ENCODE measurements at places on chromosomes 3 and 15. TPM values are rescaled to one million over a fixed set of nuclear protein-coding genes. Genes with fewer than 3 reads are reported as not detected.
A peak's percentile ranks its signal among the peaks of the same experiment; 100 is the strongest.

DNA sequence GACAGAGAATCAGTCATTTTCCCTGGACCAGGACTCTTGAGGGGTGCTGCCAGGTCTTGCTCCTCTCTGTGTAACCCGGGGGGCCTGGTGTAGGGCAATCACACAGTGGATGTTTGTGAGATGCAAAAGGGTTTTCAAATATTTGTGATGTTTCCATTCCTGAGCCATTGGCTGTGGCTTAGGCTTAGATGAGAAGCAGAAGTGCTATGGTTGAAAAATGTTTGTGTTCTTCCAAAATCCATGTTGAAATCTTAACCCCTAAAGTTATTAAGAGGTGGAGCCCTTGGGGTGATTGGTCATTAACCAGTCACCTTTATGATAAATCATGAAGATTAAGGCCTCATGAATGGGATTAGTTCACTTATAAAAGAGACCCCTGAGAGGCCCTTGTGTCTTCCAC, 36.5 kb downstream of the CORO2B start:
- H3K4me1 ChIP-seq, result no peaks in the 10 kb centered on the region
- no peaks in the 10 kb centered on the region for H3K36me3 ChIP-seq
- H3K27me3 ChIP-seq, result peaks cover 6% of the 10 kb centered on the region
- H3K27ac ChIP-seq, result no peak overlapping the region

DNA sequence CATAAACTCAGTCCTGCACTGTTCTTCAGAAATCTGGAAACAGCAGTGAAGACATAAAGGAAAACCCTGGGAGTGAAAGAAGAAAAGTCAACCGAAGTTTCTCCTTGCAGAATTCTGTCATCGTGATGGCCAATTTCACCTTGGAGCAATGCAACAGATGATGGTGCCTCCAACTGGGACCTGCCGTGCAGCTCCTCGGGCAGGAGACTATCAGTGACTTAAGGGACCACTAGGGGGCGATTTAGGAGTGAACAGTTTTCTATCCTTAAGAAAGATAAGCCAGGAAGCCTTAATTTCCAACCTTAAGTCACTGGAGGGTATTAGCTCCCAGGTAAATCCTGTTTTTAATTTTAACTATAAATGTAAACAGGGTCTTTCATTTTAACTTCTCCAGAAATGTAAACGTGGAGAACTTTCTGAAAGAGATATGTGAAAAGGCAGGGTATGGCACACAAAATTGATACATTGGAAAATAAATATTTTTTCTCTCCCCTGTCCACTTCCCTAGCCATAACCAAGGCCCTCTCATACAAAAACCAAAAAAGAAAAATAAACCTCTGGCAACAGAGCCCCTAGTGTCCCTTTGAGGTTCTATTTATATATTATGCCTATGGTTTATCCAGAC, 116.3 kb downstream of the PDZRN3 start:
- DNase-seq, result peak; percentile 44
- H3K27me3 ChIP-seq, result peaks cover 13% of the 10 kb centered on the region
- no peak overlapping the region for H3K27ac ChIP-seq
- no peaks in the 10 kb centered on the region for H3K4me1 ChIP-seq
- no peaks in the 10 kb centered on the region for H3K36me3 ChIP-seq
- H3K4me3 ChIP-seq, result no peak overlapping the region

GRCh38 chr3:23797491-23797890, 8.3 kb upstream of the UBE2E1 start:
- peak; percentile 22 for DNase-seq
- H3K4me3 ChIP-seq, result no peak overlapping the region
- peaks cover 6% of the 10 kb centered on the region for H3K27me3 ChIP-seq
- H3K36me3 ChIP-seq, result no peaks in the 10 kb centered on the region
- H3K4me1 ChIP-seq, result peaks cover 18% of the 10 kb centered on the region
- H3K27ac ChIP-seq, result no peak overlapping the region

ZNF445 gene
- 13.2 TPM for total RNA-seq

OCA2 gene
- not detected for total RNA-seq

LRTM1 gene
- not detected for total RNA-seq

DNA sequence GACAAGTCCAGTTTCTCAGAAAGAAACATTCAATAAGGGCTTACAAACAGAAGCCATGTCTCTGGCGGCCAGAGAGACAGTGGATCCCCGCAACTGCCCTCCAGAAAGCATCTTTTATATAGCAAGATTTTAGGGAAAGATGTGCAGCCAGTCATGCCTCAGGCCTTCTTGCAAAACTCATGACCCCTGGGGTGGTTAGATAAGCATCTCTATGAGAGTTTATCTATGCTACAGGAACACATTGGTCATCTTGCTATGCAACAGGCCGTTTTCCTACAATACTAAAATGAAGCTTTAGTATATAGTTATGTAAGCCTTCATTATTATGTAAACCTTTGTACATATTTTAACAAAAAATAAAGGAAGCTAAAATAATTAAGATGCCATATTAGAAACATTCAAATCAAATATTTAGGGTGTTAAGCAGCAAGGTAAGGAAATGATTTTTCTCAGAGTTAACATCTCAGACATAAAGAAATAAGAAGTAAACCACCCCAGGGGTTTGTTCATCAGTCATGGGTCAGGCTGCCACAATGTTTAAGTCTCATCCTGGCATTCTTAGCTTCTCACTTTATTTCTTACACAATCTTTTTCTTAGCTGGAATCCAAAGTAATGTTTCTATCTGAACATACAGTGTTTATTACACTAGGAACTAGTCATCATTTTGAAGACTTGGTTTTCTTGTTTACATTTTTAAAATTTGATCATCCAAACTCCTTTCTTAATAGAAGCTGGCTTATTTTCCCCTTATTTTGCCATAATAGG, 6.3 kb upstream of the FSIP1 start:
- peaks cover 42% of the 10 kb centered on the region for H3K4me1 ChIP-seq
- peaks cover 2% of the 10 kb centered on the region for H3K36me3 ChIP-seq
- no peak overlapping the region for H3K27ac ChIP-seq
- no peak for DNase-seq
- H3K4me3 ChIP-seq, result no peak overlapping the region

DNA sequence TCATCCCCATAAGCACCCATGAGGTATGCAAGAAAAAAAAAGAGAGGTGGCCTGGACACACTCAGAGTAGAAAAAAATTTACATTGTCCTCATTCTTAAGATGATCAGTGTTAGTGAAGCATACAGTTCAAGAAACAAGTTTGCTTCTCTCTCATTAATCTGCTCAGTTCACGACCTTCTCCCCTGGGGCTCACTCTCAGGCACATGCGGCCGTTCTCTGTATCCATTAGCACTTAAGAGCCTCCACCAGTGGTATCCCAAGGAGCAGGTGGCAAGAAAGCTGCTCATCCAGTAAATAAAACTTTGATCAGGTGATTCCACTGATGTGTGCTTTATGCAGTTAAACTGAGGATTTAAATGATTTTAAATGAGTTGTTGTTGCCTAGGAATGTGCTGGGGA, 57.4 kb downstream of the ARHGAP31 start:
- peak overlapping the region; percentile 32 for H3K27ac ChIP-seq
- no peak overlapping the region for H3K4me3 ChIP-seq
- H3K4me1 ChIP-seq, result peaks cover 34% of the 10 kb centered on the region
